ENCODE measurements at places on chromosomes 6 and 20.

GRCh38 chr6:116577486-116577885, 6.2 kb downstream of the RWDD1 start:
- DNase-seq = no peak

GRCh38 chr6:89387516-89388201, 24.4 kb downstream of the RRAGD start:
- DNase-seq = no peak

DNA sequence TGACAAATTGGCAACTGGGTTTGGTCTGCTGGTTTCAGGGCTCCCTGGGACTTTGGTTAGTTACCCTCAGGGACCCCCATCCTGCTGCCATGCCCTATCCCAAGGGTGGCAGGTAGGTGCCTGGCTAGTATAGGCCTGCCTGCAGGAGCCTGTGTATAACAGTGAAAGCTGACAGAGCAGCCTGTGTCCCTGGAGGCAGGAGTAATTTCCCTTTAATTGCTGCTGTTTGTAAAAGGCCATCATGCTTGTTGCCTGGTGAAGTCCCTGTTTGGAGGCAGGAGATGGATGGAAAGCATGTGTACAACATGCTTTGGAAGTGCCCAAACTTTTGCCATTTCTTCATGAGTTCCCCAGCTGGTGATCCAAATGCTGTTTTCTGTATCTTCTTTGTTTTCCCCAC, 30.1 kb downstream of the CMTR1 start:
- no peak for DNase-seq

GRCh38 chr20:60086821-60087562, 128.8 kb downstream of the CDH26 start:
- no peak for DNase-seq

- DNase-seq = no peak
Observed at GRCh38 chr20:53149148-53149889, 177.2 kb downstream of the TSHZ2 start.

Data from CD4-positive, alpha-beta T cell treated with Interleukin-12 subunit alpha and Interleukin-12 subunit beta, for 1 hour (primary cell).